ENCODE measurements at places on chromosomes 1 and 21. TPM values are rescaled to one million over a fixed set of nuclear protein-coding genes. Genes with fewer than 3 reads are reported as not detected.

FASLG gene
- not detected for total RNA-seq

OR6K3 gene
- total RNA-seq, result not detected

FCRL1 gene
- total RNA-seq, result not detected

KRTAP10-11 gene
- total RNA-seq, result not detected

KIF14 gene
- 12.3 TPM for total RNA-seq

FALEC gene
- total RNA-seq, result 0.63 TPM

DNA sequence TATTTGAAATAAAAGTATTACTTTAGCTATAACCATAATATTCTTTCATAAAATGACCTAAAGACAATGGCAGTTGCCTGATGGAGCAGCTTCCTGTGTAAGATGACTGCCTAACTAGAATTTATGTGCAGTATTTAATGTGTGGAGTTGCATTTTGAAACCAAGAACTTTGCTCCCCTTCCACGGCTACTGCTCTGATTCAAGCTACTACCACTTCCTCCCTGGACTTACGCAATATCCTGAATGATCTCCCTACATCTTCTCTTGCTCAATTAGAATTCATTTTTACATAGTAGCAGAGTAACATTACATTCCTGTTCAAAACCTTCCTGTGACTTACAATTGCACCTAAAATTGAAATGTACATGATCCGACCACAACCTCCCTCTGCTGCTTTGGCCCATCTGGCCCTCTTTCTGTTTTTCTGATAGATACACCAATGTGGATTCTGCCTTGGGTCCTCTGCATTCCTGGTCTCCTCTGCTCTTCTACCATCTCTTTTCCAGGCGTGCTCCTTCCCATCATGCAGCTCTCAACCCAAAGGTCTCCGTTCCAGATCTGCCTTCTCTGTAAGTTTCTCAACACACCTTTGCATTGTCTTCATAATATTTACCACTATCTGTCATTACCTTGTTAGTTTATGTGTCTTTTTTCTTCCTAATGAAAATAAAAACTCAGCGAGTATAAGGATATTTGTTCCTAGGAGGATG lies 47.4 kb upstream of the USP25 start:
- no peak for DNase-seq

GRCh38 chr1:143691400-143691891 lies 280.3 kb downstream of the FAM72C start:
- no peak for DNase-seq

DNA sequence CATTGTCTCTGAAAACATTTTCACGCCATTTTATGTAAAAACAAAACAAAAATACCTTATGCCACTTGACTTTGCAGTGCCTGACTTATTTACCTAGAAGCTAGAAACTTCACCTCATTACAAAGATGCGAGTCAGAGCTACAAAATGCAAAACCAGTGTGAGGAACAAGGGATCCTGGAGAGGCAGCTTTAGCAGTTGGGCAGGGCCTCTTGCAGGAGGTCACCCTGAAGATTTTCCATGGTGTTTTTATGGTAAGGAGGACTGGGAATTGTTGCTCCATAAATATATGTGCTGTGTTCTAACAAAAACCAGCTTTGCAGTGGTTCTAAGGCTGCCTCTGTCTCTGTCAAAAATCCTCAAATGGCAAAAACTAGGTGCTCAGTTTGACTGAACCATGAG lies 36.4 kb upstream of the TARBP1 start:
- no peak for DNase-seq

DNA sequence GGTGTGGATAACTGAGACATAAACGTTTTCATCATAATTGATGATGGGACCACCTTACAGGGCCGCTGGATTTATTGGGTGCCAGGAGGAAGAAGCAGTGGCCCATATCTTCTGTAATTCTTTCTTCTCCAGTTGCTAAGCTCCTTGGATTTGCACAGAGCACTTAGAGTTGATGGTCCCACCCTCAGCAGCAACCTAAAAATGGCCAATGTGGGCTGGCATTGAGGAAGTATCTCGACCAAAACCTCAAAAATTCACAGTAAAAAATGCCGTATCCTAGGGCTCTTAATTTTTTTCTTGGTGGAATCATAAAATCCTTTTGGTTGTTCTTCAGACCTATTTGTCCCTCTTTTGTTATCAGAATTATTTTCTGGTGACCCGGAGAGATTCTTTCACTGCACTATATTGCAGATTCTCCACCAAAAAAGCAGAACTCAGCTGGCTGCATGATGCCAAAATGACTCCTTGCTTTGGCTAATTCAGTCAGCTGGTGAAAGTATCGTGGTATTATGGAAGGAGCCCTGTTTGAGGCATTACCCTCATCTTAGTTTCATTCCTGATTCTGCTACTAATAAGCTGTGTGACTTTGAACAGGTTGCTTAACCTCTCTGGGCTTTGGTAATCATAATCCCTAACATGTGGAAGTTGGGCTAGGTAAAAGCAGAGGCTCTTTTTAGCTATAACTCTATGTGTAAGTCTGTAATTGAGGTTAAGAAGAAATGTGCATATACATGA lies 27.6 kb downstream of the KIRREL1 start:
- no peak for DNase-seq

GRCh38 chr1:159829273-159829634 lies 2.6 kb downstream of the SLAMF8 start:
- peak; percentile 30 for DNase-seq

GRCh38 chr1:32335790-32336590 lies at the start of gene MARCKSL1:
Gene MARCKSL1 (minus strand): TSS chr1:32336233. CDS start chr1:32336033, 200 bp downstream.
- peak; percentile 70 for DNase-seq

DNA sequence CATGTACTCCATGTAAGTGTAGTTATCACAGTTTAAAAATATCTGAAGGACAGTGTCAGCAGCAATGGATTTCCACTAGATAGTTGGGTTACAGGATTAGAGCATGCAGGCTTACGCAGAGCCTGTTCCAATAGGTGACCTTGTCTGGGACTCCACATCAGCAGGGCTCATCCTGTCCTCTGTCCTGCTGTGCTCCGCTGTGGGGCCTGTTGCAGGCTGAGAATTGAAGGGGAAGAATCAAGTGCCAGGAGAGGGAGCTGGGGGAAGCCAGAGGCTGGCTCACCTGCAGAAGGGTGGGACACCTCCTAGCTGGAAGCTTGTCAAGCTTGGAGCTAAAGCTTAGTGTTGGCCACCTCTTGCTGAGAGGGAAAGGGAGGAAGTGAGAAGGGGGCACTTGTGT lies 62.8 kb downstream of the XCL2 start:
- no peak for DNase-seq

GRCh38 chr1:225737161-225737560 lies 40.5 kb upstream of the SRP9 start:
- DNase-seq, result no peak

GRCh38 chr1:156905176-156905575 lies 11.7 kb downstream of the PEAR1 start:
- no peak for DNase-seq

DNA sequence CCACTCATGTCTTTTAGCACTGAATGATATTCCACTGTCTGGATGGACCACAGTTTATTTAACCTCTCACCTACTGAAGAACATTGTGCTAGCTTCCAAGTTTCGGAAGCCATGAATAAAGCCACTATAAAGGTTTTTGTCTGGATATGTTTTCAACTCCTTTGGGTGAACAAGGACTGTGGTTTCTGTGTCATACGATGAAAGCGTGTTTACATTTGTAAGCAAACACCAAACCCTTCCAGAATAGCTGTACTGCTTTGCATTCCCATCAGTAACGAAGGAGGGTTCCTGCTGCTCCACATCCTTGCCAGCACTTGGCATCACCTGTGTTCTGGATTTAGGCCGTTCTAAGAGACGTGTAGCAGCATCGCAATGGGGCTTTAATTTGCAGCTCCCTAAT lies 10.7 kb upstream of the ARHGEF16 start:
- no peak for DNase-seq

Data from Caco-2 (cell line).